ENCODE measurements at places on chromosomes 3 and 15. TPM values are rescaled to one million over a fixed set of nuclear protein-coding genes. Genes with fewer than 3 reads are reported as not detected.

Gene CILP
- 0.06 TPM for polyA plus RNA-seq

GRCh38 chr15:75641603-75642002, 1.6 kb upstream of the IMP3 start:
- H3K36me3 ChIP-seq = no peaks in the 10 kb centered on the region
- no peak for DNase-seq
- H3K27me3 ChIP-seq = no peaks in the 10 kb centered on the region
- no peak overlapping the region for H3K27ac ChIP-seq

DNA sequence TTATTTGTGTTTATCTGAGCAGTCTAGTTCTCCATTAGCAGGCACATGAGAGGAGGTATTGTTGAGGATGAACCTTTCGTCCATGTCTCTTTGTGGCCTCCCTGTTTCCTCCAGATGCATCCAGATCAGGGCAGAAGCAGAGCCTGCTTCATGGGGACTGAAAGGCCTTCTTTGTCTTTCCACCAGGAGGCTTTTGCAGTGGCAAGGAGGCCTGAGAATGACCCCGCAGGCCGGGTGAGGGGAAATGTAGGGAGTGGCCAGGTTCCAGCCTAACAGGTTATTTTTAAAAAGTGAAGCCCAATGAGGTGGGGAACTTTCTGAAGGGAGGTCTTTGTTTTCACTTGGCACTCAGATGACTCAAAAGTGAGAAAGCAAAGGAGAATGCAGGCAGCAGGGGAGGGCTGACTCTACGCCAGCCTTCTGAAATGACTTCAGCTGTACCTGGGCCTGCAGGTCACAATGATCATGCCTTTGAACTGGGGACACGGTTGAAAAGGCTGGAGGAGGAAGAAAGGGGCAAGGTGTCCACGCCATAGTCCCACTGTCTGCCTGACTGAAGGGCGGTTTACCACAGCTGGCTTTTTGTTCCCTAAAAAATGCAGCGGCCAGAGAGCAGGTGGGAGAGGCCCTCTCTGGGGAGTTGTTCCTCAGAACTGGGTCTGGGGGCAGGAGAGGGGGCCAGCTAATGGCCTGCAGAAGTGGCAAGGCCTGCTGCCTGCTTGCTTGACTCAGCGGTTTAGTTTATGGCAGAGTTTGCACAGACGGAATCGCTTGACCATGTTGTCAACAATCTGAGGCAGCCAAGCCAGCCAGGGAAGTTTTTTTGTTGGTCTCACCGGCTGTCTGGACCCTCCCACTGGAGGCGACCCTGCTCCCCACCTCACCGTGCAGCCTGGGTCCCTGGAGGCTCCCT, 28.7 kb downstream of the CMTM7 start:
- no peaks in the 10 kb centered on the region for H3K36me3 ChIP-seq
- DNase-seq = peak; percentile 29
- no peaks in the 10 kb centered on the region for H3K27me3 ChIP-seq

DNA sequence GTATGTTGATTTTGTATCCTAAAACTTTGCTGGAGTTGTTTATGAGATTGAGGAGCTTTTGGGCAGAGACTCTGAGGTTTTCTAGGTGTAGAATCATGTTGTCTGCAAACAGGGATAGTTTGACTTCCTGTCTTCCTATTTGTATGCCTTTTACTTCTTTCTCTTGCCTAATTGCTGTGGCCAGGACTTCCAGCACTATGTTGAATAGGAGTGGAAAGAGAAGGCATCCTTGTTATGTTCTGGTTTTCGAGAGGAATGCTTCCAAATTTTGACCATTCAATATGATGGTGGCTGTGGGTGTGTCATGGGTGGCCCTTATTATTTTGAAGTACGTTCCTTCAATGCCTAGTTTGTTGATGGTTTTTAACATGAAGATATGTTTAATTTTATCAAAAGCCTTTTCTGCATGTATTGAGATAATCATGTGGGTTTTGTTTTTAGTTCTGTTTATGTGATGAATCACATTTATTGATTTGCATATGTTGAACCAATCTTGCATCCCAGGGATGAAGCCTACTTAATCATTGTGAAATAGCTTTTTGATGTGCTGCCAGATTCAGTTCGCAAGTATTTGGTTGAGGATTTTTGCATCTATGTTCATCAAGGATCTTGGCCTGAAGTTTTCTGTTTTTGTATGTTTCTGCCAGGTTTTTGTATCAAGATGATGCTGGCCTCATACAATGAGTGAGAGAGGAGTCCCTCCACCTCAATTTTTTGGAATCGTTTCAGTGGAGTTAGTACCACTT, 188.1 kb downstream of the MINAR1 start:
- no peak for DNase-seq
- no peaks in the 10 kb centered on the region for H3K27me3 ChIP-seq
- no peak overlapping the region for H3K4me3 ChIP-seq
- H3K36me3 ChIP-seq = no peaks in the 10 kb centered on the region

DNA sequence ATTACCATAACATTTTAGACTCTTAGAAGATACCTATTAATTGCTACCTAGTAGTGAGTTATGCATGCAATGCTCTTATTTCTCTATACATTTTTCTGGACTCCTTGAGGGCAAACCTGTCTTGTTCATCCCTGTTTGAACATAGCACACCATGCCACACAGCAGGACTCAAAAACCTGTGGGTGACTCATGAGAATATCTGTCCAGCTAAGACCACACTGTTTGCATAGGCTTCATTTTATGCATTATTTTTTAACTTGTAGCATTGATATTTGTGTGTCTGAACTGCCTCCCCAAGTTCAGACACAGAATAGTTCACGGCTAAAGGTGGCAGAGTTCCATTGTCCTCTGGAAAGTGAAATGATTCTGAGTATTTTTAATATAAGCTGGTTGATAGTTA, 1.8 kb downstream of the LMCD1 start:
- no peak overlapping the region for H3K27ac ChIP-seq
- H3K4me1 ChIP-seq = peaks cover 8% of the 10 kb centered on the region
- H3K36me3 ChIP-seq = no peaks in the 10 kb centered on the region

Gene TMCO5A
- not detected for polyA plus RNA-seq

Gene EEFSEC
- 14.9 TPM for polyA plus RNA-seq

Gene LEKR1
- polyA plus RNA-seq = 0.51 TPM

DNA sequence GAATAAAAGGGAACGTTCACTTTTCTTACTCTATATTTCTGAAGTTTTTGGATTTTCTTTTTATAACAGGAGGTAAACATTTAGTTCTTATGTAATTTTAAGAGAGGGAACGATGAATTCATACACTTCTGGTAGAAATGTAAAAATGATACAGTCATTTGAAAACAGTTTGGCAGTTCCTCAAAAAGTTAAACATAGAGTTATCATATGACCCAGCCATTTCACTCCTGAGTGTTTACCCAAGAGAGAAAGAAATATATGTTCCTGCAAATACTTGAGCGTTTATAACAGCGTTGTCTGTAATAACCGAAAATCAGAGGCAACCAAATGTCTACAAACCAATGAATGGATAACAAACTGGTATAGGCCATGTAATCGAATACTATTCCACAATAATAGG, 20.8 kb upstream of the CCR9 start:
- H3K27me3 ChIP-seq = no peaks in the 10 kb centered on the region
- H3K4me3 ChIP-seq = no peak overlapping the region
- no peaks in the 10 kb centered on the region for H3K4me1 ChIP-seq
- H3K36me3 ChIP-seq = no peaks in the 10 kb centered on the region
- no peak for DNase-seq

Gene CYP8B1
- not detected for polyA plus RNA-seq

DNA sequence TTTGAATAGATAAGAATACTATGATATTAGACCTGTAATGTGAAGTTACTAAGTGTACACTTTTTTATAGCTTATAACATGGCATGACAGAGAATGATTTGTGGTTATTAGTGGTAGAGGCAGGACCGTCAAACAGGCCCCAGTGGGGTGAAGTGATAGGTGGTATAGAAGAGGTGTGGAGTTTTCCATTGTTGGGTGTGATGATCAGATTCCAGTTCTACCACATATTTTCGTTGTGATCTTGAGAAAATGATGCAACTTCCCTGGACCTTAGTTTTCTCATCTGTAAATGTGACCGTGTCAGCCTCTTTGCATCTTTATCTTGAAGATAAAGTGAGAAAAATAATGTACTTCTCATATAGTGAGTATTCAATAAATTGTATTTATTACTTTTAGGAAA, 30.3 kb upstream of the UTS2B start:
- no peak overlapping the region for H3K27ac ChIP-seq
- H3K4me1 ChIP-seq = no peaks in the 10 kb centered on the region
- peaks cover 35% of the 10 kb centered on the region for H3K36me3 ChIP-seq

GRCh38 chr3:142881445-142882224, 7.2 kb downstream of the PCOLCE2 start:
- no peak for DNase-seq
- no peaks in the 10 kb centered on the region for H3K27me3 ChIP-seq
- H3K36me3 ChIP-seq = no peaks in the 10 kb centered on the region
- H3K4me3 ChIP-seq = no peak overlapping the region

- no peak overlapping the region for H3K27ac ChIP-seq
- no peak for DNase-seq
- peaks cover 16% of the 10 kb centered on the region for H3K4me1 ChIP-seq
Measured at GRCh38 chr3:142596726-142597088, 514 bp downstream of the PLS1 start.

Gene C2CD4A
- polyA plus RNA-seq = not detected

DNA sequence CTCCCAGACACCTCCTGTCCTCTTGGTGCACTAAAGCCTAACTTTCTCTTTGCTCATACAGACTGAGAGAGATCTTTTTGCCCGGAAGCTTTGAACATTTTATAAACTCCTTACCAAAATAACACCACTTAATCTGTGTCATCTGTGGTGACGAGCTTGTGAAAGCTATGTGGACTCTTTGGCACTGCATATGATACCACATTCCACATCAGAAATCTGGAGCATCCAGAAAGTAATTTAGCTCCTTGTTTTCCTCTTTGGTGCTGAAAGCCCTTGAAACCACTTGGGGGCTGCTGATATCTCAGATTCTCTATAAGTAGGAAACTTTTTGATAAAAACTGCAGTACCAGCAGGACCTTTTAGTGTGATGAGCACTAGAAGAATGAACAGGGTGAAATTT, 128.3 kb downstream of the ALCAM start:
- no peak for DNase-seq
- peaks cover 8% of the 10 kb centered on the region for H3K4me1 ChIP-seq
- H3K36me3 ChIP-seq = peaks cover 10% of the 10 kb centered on the region
- no peaks in the 10 kb centered on the region for H3K27me3 ChIP-seq
- no peak overlapping the region for H3K27ac ChIP-seq

DNA sequence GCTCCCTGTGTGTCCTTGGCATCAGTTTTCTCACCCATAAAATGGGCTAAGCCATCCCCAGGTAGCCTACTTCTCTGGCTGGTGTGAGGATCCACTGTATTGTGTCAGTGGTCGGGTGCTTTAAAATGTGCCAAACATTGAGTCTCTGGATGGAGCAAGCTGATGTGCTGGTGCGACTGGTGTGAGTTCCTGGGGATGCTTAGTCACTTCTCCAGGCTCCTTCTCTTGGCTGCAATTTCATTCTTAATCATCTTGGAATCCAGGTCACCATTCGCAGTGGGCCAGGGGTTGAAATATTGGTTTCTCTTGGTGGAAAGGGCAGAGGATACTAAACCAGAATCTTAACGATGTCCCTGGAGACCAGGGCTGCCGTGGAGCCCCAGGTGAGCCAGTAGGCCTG, 29.3 kb downstream of the SCN5A start:
- H3K36me3 ChIP-seq = no peaks in the 10 kb centered on the region
- H3K4me1 ChIP-seq = no peaks in the 10 kb centered on the region
- H3K27me3 ChIP-seq = no peaks in the 10 kb centered on the region
- no peak overlapping the region for H3K4me3 ChIP-seq
- DNase-seq = no peak

DNA sequence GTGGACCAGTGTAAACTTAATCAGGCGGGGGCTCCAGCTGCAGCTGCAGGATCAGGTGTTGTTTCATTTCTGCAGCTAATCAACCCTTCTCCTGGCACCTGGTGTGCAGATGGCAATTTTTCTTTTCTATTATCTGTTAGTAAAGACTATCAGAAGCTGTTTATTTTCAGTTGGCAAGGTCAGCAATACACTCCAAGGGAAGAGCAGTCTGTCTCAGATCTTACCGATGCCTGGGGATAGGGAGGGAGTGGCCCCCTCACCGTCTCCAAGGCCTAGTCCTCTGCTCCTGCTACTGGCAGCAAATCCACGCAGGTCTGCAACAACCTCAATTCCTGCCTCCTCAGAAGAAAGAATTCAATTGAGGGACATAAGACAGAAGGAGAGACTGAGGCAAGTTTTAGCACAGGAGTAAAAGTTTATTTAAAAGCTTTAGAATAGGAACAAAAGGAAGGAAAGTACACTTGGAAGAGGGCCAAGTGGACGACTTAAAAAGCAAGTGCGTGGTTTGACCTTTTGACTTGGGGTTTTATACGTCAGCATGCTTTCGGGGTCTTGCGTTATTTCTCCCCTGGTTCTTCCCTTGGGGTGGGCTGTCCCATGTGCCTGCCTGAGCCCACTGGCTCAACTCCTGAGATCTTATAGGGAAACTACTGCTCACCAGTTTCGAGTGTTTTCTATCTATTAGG, 9.2 kb downstream of the CCRL2 start:
- no peaks in the 10 kb centered on the region for H3K36me3 ChIP-seq
- no peak for DNase-seq
- no peak overlapping the region for H3K27ac ChIP-seq
- H3K27me3 ChIP-seq = no peaks in the 10 kb centered on the region

Gene ABHD6
- polyA plus RNA-seq = 9.0 TPM

All from CD14-positive monocyte (primary cell).